ENCODE measurements at places on chromosomes 3 and 15.

- DNase-seq: no peak
These were observed 2.5 kb downstream of the ARHGAP31 start for GRCh38 chr3:119296727-119297122.

DNA sequence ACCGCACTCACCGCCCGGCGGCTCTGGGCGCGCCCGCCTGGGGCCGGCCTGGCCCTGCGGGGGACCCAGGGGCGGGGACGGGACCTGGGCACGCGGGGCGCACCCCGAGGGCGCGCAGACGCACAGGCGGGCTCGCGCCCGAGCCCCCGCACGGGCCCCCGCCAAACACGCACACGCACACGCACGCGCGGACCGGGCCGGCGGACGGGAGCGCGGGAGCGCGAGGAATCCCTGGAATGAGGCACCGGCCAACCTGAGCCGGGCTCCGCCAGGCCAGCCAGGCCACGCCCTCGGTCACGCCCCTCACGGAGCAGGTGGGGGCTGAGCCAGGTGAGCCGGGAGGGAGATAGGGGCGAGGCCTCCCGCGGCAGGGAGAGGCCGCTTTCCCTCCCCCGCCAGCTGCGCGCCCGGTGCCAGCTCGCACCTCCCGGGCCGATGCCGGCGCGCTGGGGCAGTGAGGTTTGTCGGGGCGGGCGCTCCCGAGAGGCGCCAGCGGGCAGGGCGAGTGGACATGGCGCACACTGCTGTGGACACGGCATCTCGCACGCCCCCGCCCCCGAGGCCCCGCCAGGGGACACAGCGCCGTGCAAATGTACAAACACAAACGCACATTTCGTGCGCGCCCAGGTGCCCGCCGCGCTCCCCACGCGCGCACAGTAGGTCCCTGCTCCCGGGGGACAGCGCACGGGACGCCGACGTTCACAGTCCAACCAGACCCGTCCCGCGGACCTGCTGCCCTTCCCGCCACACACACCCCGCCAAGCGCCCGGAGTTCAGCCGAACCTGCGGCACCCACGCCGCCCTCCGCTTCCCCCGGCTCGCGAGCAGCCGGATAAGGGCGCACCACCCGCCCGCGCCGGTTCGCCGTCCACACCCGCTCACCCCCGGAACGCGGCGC is 75.9 kb upstream of the VGLL4 start:
- DNase-seq: no peak

DNA sequence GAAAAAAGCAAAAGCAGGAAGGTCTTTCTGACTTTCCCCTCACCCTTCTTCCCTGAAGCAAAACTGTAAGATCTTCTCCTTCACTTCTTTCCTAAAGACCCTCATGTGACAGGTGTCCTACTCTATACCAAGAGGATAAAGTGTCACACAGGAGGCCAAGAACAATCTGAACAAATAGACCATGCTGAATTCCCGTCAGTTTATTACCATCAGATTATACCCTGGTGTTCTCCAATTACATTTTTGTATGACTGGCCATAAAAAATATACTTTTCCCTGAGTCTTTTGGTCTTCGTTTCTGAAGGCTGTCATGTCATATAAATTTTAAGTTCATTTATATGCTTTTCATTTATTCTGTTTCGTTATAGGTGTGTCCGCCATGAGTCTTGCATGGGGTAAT is 371.4 kb upstream of the CNTN4 start:
- no peak for DNase-seq

DNA sequence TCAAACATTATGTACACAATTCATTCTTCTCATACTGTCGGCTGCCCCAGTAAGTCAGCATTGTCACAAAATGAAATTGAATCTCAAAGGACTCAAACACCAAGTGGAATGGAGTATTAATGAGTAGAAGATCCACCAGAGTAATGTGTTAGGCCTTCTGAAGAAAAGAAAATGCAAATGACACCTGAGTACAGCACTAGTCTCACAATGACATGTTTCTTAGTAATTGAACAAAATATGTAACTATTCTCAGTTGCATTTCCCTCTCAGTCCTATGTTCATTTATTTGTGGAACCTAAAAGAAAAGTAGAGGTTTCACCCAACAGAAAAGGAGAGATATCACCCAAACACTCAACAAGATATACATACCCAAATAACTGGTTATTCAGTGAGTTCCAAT is 283.9 kb upstream of the THBS1 start:
- no peak for DNase-seq

GRCh38 chr3:119817583-119818363 is 35.9 kb downstream of the NR1I2 start:
- DNase-seq: no peak

DNA sequence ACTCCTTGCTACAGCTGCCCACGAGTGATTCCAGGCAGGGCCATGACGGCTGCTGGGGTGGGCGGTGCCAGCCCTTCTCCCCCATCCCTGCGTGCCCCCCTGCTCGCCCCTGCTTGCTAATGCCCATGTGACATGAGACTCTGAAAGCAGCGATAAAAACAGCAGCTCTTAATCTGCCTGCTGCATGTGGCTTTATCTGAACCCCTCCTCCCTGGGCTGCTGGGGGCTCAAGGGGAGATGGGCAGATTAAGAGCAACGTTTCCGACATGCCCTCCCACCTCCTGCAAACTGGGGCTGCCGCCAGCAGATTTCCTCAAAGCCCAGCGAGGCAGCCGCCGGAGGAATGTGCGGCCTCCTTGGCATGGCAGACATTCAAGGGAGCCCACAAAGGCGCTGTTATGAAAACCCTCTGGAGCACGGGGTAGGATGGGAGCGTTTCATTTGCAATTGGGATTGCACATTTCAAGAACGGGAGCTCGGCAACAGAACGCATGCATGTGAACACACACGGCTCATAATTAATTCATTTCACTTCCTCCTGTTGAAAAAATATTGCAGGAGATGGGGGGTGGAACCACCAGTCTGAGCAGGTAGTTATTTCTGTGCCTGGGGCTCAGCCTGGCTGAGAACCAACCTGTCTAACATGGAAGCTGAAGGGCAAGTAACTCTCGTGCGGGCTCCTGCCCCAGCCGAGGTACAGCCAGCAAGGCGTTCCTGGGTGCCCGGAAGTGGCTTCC is 504.2 kb upstream of the PROK2 start:
- peak; percentile 31 for DNase-seq

- DNase-seq: peak; percentile 18
These were observed 38.6 kb downstream of the UMPS start for GRCh38 chr3:124768812-124769211.

- DNase-seq: no peak
These were observed 903 bp upstream of the ZSCAN2 start for GRCh38 chr15:84599906-84600305.

DNA sequence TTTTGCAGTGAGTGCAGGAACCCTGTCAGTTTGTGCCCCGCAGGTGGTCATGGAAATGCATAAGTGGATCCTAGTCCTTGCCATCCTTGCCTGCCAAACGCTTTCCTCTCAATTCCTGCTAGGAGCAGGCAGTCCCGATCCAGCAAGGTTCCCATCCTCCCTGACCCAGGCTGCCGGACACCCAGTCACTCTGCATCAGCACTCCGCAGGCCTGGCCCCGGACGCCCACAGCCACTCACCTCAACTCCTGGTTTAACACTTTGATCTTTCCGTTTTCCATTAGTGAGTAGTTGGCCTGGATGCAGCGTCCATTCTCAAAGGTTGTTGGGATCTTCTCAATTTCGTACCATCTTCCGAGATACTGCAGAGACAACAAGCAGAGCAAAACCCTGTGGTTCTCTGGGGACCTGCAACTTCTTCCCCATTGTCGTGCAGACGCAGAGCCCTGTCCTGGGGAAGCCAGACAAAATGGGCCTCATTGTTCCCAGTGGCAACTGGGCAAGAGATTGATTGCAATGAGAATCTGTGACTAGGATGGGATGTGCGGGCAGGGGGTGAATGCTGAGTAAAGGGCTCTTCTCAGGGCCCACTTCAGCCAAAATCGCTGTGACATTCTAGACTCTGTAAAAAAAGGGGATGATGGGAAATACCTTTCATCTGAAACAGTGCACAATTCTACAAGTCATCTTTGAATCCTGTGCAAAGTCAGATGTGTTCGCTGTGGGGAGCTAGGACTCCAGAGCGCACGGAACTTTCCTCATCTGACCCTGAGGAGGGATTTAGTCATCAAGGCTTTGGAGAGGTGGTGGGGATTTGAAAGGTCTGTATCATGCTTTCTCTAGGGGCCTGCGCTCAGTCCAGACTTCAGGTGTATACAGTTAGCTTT is 9.9 kb downstream of the APOD start:
- no peak for DNase-seq

DNA sequence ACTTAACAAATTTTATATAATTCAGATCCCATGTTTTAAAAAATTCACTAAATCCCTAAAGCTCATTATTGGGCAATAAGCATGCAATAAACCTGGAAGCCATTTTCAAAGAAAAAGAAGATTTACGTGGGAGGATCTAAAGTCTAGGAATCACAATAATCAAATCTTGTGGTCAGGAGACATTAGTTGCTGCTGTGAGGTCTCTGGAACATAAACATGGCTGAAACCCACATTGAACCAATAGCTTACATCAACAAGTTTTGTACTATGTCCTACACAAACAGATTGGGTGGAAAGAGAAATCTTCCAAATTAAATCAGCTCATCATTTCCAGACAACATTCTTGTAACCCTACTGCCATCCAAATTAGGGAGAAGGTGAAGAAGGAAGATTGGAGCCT is 121.9 kb upstream of the EPHA3 start:
- DNase-seq: no peak

DNA sequence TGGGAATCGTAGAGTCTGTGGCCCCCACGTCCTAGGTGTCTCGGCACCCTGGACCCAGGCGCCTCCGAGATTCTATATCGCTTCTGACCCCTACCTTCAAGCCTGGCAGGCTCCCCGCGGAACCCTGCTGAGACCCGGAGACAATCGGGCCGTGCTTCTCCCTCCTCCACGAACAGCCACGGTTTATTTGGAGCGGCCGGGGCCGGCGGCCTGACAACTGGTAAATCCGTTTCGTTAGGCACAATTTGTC is 1.4 kb downstream of the GATA2 start:
- DNase-seq: no peak

DNA sequence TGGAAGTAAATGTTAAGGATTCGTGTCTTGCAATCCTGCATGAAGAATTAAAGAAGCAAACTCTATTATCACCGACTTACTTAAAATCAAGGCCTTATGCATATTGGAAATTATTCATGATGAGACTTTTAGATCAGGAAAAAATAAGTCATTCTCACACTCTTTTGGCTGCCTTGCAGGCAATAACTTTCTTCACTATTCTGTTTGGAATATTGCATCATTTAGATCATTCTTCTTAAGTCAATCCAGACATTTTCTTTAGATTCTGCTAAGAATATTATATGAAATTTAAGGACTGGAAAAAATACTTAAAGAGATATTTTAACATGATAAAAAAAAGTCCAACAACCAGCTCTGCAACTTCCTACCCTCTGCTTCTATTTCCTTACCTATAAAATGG is 245.4 kb downstream of the LRRN1 start:
- DNase-seq: no peak

- no peak for DNase-seq
These were observed at the start of gene ZBTB38 for GRCh38 chr3:141368062-141368924. ZBTB38 (plus strand) TSS chr3:141368504; CDS start chr3:141442389, 73,885 bp downstream.

DNA sequence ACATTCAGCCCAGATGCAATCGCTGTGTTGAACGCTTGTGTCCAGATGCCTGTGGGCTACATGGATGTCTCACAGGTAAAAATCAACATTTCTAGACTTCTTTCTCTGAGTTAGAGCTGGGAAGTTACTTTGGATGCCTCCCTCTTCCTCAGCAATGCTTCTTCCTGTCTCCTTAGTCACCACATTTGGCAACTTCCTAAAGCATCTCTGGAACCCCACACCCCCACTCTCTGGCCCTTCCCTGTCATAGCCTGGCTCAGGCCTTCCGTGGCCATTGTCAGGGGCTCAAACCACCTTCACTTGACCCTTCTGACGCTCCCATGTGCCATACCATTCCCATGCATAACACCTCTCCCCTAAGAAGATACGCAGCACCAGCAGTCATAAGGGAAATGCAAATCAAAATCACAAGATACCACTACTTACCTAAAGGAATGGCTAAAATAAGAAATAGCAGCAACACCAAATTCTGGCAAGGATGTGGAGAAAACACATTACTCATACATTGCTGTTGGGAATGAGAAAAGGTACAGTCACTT is 21.6 kb upstream of the RGMA start:
- DNase-seq: no peak

DNA sequence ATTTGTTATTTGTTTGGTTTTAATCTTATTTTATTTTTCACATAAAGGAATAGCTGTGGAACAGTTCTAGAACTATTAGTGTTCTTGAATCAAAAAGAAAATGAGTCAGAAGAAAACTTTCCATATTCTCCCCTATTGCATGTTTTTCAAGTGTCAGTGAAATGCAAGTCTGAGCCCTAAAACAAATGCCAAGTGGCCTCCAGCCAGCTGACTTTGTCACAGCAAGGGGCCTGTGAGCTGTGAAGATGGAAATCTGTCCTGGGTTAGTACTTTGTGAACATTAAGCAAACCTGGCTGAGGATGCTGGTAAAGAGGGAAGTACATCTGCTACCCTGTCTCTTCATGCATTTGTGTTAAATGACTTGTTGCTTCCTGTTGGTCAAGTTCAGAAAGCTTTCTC is 14.2 kb downstream of the LRRC49 start:
- DNase-seq: no peak

DNA sequence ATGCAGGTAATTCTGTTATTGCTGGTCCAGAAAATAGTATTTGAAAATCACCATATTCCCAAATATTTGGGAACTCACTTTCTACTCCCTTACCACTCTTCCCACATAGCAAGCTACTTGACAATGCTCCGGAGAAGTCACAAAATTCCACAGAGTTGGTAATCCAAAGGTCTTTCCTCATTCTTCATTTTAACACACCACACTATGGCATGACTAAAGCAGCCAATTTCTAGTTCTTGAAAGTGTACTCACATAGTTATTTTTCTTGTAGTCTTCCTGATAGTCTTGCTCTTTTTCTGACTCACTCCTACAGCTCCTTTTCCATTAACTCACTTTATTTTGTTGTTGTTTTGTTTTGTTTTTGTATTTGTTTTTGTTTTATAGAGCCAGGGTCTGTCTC is 67.2 kb downstream of the MYO9A start:
- no peak for DNase-seq

GRCh38 chr15:60469893-60470641 is 8.9 kb downstream of the ICE2 start:
- no peak for DNase-seq

DNA sequence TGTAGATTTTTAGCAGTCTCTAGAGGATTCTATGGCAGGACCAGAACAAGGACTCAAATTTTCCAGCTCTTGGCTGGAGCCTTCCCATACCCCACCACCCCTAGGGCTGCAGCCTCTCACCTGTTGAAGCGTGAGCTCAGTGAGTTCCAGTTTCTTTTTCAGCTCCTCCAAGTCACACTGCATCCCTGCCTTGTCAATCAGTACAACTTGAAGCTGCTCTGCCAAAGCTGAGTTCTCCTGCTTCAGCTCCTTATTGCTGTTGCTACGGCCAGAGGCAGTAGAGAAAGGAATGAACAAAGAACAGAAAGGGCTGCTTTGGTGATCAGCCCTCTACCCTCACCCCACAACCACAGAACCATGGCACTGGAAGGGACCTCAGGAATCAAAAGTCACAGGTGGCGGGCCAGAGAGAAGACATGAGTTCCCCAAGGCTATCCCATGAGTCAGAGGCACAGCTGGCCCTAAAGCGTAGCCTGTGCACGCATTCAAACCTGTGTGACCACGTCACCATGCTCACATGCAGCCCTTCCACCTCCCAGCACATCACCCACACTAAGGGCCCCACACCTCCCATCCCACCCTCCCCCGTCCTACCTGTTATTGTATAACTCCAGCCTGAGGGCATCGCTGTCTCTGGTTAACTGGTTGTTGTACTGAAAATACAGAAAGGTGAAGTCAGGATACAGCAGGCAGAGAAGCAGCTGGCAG is 83.3 kb upstream of the C2CD4B start:
- no peak for DNase-seq

GRCh38 chr15:51403072-51403878 is 61.8 kb downstream of the GLDN start:
- DNase-seq: no peak
